ENCODE measurements at places on chromosomes 11 and 22.

DNA sequence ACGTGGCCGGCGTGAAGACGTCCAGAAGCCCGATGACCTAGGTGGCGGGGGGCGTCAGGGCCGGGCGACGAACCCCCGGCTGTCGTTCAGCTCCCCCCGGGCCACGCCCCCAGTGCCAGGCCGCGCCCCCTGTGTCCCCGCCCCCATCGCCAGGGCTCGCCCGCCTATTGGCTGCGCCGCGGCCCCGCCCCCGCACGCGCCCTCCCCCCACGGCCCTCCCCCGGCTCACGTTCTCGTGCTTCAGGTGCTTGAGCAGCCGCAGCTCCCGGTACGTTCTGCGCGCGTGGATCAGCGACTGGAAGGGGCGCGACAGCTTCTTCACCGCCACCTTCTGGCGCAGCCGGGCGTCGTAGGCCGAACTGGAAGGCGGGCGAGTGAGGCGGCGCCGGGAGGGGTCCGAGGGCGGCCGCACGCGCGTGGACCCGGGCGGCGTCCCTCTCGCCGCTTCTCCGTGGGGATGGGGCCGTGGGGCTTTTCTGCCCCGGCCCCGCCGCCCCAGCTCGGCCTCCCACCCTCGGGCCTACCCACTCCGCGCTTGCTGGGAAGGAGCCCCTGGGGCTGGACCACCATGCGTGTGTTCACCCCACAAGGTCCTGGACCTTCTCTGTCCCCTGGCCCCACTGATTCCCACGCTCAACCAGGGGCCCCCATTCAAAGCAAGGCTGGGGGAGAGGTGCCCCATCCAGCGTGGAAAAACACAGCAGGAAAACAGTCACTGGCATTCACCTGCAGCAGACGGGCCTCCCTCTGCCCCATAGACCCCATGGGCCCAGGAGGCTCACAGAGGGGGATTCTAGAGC, 2.4 kb downstream of the MAPK11 start:
- DNase-seq = no peak

- no peak for DNase-seq
Measured at GRCh38 chr11:19450282-19450681, 209.5 kb upstream of the E2F8 start.

- DNase-seq = no peak
Measured at GRCh38 chr11:117872975-117873827, 3.3 kb downstream of the FXYD6 start.

GRCh38 chr11:57474803-57475115, 14.4 kb downstream of the RTN4RL2 start:
- DNase-seq = no peak

GRCh38 chr11:33672273-33672672, 28.4 kb downstream of the C11orf91 start:
- no peak for DNase-seq

- DNase-seq = no peak
Measured at GRCh38 chr11:88064097-88064705, 111.0 kb downstream of the RAB38 start.

DNA sequence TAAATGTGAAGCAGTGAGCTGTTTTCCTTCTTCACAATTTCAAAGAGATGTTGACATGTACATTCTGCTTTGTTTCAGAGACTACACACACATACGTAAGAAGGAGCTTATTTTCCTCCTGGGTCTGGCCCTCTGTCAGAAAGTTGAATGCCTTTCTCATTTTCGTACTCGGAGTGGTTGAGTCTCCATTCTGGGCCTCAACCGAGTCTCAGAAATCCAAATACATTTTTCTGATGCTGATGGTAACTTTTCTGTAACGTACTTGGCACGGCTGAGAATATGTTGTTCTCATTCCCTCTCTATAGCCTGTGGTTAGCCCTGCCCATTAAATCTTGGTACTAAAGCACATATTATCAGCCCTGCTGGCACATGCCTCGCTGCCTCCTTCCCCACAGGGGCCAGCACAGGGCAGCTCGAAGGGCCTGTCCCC, 25.3 kb downstream of the PARVA start:
- no peak for DNase-seq

GRCh38 chr22:46358766-46359165, 23.3 kb downstream of the TRMU start:
- no peak for DNase-seq

DNA sequence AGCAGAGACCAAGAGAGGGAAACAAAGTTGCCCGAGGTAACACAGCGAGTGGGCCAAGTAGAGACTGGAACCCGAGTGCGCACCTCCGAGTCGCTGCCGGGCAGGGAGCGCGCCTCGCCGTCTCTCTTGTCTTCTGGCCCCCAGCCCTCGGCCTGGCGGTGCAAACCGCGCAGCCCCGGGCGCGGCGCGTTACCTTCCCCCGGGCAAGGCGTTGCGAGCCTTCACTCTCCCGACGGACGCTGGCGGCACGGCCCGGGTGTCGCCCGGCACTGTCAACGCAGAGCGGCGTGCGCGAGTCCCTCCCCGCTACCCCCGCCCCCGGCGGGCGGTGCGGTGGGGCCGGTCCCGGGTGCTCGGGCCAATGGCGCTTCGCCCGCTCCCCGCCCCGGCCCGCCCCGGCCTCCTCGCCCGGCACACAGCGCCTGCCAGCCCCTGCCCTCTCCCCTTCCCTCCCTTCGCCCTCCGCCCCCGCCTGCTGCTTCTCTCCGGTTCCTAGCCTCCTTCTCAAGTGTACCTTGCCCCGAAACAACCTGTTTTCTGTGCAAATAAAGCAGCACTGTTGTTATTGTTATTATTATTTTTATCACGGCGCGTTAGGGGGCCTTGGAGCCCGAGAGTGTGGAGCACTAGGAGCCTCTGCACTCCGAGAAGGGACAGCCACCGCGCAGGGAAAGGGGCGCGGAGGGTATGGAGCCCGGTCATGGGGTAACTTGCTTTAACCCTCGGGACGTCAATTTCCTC, at the start of gene SYTL2:
Gene SYTL2 (minus strand): TSS at position 271 of the 741 bp plus-strand sequence. CDS start 53,416 bp downstream, outside the sequence.
- no peak for DNase-seq

- DNase-seq = no peak
Measured at GRCh38 chr22:47166033-47166404, 403.6 kb downstream of the TBC1D22A start.

GRCh38 chr22:28029956-28030355, 110.9 kb upstream of the PITPNB start:
- DNase-seq = no peak

- DNase-seq = no peak
Measured at GRCh38 chr22:36026741-36027140, 1.9 kb downstream of the RBFOX2 start.

GRCh38 chr11:102912482-102912830, 37.7 kb upstream of the MMP12 start:
- no peak for DNase-seq

DNA sequence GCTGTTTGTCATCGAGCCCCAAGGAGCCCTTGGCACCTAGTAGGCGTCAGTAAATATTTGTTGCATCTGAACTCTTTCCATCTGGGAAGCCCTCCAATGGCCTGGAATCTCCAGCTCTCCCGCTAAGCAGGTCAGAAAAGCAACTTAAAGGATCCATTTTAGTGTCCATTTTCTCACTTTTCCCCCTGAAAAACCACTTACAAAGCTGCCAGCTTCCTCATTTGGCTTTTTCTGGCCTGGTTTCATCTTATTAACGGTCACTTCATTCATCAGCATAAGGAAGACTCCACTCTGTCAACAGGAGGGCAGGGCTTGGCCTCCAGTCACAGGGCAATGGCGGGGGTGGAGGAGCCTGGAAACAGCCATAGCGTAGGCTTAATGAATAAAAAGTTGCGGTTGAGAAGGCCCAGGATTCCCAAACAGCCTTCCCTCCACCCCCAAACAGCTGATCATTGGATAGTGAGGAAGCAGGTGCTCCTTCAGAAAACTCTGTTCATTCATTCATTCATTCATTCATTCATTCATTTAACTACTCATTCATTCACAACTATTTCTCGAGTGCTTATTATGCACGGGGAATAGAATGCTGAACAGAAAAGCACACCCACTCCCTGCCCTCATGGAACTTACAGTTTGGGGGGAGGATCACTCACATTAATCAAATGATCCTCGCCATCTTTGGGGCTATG, 104.5 kb upstream of the RCN1 start:
- no peak for DNase-seq

DNA sequence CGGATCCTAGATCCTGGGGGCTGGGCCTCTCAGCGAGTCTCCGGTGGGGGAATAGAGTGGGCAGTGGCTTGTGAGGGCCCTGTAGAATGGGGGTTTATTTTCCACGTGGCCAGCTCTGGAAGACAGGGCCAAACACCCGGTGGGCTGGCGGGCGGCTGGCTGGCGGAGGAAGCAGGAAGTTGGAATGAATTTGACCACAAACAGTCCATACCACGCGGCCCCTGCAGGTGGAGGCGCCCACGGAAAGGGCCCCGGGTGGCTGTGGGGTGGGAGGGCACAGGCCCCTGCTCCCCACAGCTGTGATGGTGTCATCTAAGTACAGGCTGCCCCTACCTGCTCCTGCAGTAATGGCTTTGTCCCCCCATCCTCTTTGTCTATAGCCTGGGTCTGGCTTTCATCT, 15.1 kb downstream of the MCAT start:
- DNase-seq = no peak

DNA sequence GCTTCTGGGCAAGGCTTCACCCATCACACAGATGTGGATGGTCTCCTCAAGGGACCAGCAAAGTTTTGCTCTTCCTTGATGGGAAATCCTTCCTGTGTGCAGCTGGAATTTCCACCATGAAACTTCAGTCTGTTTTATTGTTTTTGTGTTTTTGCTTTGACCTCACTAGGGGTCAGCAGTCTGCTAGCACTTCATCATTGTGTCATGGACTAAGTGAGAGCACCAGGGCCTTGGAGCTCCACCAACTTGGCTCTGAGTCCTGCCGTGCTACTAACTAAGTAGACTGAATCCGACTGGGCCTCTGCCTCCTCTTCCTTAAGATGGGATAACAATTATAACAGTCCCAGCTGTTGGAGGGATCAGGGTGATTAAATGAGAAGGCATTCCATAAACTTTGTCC, 305.8 kb upstream of the NCAM1 start:
- DNase-seq = no peak

- DNase-seq = no peak
Measured at GRCh38 chr11:124538019-124538418, 5.4 kb downstream of the OR8B12 start.

GRCh38 chr11:114563077-114563476, 3.4 kb upstream of the NXPE1 start:
- DNase-seq = no peak

GRCh38 chr11:61911128-61911700, 6.2 kb downstream of the RAB3IL1 start:
- DNase-seq = no peak

DNA sequence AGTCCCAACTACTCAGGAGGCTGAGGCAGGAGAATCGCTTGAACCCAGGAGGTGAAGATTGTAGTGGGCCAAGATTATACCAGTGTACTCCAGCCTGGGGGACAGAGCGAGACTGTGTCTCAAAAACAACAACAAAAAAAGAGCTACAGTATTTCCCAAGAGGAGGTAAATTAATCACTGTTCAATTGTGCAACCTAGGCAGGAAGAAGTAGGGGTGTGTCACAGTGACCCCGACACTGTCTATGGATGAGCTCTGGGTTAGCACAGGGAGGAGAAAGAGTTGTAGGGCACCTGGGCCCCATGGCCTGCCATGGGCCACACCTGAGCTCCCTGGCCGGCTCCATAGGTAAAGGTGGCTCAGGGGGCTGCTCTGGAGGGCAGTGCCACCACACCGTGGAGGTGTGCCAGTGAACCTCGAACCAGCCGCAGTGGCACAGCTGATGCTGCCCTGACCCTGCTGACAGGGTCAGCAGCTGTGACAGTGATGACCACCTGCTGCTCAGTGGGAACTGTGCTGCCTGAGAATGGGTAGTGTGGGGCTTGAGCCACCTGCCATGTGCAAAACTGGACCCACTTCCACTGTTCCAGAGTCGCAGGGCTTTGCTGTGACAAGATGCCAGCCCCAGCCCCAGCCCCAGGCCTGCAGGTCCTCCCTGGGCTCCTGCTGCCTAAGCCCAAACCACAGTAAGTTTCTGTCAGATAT, 84.0 kb upstream of the PITPNB start:
- no peak for DNase-seq

DNA sequence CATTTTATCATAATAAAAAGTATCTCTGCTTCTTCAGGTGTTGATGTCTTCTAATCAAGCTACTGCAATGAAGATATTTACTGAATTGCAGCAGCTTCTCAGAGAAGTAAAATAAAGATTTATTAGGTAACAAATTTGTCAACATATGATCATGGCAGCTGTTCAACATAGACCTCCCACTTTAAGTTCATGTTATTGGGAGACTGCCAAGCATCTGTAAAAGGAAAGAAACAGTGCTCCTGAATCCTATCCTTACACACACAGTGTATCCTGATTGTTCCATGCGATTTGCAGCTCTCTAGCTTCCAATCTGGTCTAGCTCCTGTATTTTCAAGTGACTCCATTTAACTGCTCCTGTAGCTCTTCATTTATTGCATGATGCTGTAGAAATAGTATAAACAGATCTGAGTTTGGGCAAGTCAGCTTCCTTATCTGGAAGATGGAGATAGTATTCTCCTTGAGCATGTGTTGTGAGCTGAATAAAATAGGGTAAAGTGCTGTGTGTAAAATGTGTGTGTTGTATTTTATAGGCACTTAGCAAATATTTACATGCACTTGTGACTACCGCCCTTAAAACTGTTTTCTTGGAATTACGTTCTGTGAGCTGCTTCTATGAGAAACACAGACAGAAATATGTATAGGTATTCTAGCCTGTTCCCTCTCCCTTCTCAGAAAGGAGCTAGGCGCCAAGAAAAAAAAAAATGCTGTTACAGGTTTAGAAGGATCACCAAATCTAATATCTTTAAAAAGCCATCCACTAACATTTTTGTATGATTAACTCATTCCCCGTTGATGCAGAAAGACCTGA, 290.6 kb downstream of the JRKL start:
- DNase-seq = no peak

GRCh38 chr22:28899199-28899853, 16.0 kb downstream of the ZNRF3 start:
- no peak for DNase-seq

- DNase-seq = no peak
Measured at GRCh38 chr11:27497284-27497866, 9.2 kb downstream of the LIN7C start.

DNA sequence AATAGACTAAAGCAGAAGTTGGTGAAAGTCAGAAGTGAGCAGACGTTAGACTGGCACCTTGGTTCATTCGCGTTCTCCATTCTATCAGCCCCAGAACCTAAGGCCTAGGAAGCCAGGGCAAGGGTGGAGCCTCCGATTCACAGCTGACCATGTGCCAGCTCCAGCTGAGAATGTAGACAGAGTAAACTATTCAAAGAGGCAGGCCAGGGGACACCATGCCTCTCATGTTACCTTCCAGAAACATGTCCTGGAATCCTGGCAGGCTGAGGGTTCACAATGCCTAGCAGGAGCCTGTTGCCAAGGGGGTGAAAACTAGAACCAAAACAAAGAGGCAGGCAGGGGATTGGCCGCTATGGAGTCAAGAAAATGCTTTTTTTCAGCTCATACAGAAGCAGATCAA, 224.4 kb upstream of the POU2AF2 start:
- no peak for DNase-seq

Data from retinal pigment epithelial cell (primary cell).